ENCODE measurements at places on chromosomes 7 and 10.

DNA sequence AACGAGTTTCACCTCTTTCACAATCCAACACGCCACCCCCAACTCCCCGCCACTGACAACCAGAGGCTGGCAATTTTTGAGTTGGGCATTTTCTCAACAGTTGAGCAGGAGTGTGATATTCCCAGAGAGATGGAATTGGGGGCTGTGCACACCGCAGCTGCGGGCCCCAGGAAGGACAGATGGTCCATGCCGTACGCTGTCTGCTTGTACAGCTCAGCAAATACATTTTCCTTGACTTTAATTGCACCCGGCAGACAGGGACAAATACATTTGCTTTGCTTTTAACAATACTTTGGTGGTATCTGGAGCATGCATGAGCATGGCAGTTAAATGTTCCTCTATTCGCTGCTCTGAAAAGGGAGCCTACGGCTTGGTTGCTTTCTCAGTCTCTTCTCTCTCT is 354.2 kb upstream of the DPP6 start:
- DNase-seq: no peak

- peak; percentile 53 for DNase-seq
Observed at GRCh38 chr7:84614821-84615501, 420.4 kb upstream of the SEMA3A start.

DNA sequence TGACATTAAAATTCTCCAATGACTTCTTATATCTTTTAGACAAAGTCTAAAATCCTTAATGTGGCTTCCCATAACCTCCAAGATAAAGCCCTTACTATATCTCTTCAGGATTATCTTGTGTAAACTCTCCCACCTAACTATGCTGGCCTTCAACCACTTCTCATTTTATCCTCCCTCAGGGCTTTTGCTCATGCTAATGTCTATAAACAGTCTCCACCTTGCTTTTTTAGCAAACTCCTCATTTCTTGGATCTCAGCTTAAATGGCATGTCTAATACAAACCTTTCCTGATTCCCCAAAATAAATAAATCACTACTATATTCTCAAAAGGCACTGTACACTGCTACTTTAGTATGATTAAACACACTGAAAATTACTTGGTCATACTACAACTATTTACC is 181.2 kb downstream of the LRRN3 start:
- DNase-seq: no peak

- DNase-seq: no peak
Observed at GRCh38 chr7:127189074-127189473, 63.7 kb downstream of the GRM8 start.

DNA sequence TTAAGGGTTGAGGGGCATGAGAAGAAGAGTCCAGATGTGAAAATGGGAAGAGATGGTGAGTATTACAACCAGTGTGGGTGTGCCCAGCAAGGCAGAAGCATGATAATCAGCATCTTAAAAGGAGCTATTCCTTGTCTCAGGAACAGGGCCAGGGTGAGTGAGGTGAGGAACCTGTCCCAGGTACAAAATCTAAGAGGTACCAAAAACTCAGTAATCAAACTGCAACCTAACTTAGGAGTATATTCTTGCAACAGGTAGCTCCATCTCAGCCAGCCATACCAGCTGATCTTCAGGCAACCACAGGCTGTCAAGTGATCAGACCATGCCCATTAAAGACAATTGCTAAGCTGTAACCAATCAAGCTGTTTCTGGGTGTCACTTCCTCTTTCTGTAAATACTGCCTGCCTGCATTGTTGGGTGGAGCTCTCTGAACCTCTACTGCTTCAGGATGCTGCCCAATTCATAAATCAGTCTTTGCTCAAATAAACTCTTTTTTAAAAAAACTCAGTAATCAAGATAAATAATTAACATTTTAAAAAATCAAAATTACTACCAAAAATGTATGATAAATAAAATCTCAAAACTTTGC is 7.4 kb downstream of the KEL start:
- no peak for DNase-seq

GRCh38 chr10:102501201-102502028 is 1.1 kb downstream of the ACTR1A start:
- DNase-seq: peak; percentile 51

DNA sequence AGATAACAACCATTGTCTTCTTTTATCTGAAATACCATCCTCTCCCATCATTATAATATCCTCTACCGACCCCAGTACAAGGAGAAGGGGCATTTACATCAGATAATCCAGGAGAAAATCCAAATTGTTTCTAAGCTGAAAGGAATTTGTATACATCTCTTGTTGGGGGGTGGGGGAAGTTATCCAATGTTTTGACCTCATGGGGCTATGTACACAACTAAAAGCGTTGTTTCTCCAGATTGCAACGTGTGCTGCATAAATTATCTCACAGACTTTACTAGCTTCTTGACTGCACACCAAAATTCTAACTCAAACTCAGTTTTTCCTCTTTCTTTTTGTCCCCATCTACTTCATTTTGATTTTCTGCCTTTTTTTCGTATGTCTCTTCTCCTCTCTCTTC is 156.7 kb downstream of the TWIST1 start:
- DNase-seq: peak; percentile 33

GRCh38 chr7:155296788-155297516 is 726 bp upstream of the INSIG1 start:
- peak; percentile 75 for DNase-seq

- no peak for DNase-seq
Observed at GRCh38 chr10:111767661-111768060, 415.9 kb downstream of the GPAM start.

- peak; percentile 52 for DNase-seq
Observed at GRCh38 chr7:6271060-6271658, 1.3 kb downstream of the CYTH3 start.

- DNase-seq: no peak
Observed at GRCh38 chr7:91496251-91496820, 232.1 kb downstream of the FZD1 start.

GRCh38 chr10:90286941-90287340 is 570.9 kb downstream of the HTR7 start:
- DNase-seq: no peak

DNA sequence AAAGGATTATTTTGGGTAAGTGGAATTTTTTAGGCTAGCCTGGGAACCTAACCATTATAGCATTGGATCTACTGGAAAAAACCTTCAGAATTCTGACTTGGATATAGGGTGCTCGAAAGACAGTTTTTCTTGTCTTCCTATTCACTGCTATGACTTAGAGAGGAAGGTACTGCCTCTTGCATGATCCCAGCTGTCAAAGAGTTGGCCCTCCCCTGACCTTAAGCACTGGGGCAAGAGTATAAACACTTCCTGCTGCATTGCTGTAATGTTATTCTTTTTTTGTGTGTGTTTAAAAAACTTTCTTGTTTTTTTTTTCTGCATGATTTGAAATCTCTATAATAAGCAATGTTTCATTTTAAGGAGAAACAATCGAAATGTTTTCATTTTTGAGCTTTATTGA is 113.0 kb downstream of the LRMDA start:
- peak; percentile 4 for DNase-seq

- DNase-seq: no peak
Observed at GRCh38 chr10:117159390-117159789, 21.3 kb upstream of the VAX1 start.

GRCh38 chr7:94052398-94053180 is 48.4 kb upstream of the BET1 start:
- DNase-seq: no peak

DNA sequence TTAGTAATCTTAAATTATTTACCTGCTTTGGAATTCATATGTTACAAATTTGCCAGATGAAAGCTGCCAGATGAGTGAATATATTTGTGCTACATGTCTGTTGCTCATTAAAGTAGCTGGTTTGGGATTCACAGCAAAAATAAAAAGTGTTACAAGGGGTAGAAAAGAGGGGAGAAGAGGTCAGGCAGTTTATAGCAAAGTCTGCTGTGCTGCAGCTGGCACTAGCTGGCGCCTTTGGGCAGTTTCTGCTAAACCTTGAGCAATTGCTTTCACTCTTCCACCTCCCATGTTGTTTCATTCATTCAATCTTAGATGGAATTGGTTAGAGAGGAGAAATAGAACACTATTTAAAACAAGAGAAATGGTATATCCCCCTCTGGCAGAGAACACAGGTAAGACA is 404.1 kb upstream of the LRGUK start:
- DNase-seq: no peak

GRCh38 chr7:75639886-75640190 is 98.9 kb downstream of the HIP1 start:
- DNase-seq: no peak

- no peak for DNase-seq
Observed at GRCh38 chr7:122833888-122834570, 52.2 kb downstream of the CADPS2 start.

DNA sequence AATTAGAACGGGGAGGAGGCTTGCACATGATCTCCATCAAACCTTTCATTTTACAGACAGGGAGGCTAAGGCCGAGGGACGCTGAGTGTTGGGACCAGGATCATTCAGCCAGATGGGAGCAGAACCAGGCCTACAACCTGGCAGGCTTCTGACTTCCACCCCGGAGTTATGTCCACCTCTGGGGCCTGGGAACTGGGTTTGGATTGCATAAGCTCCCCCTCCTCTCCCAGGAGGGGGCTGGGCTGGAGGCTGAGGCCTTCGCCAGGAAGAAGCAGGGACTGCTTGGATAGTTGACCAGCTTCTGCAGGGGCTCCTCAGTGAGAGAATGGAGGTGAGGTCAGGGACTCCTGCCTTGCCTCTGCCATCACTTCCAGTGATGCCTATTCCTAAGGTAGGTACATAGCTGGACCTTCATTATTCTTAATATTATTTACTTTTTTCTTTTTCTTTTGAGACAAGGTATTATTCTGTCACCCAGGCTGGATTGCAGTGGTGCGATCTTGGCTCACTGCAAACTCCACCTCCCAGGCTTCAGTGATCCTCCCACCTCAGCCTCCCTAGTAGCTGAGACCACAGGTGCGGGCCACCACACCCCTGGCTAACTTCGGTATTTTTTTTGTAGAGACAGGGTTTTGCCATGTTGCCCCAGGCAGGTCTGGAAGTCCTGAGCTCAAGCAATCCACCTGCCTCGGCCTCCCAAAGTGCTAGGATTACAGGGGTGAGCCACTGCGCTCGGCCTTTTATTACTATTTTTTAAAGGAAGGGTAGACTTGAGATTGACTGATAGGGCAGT is 1.3 kb downstream of the SNX10 start:
- DNase-seq: no peak

DNA sequence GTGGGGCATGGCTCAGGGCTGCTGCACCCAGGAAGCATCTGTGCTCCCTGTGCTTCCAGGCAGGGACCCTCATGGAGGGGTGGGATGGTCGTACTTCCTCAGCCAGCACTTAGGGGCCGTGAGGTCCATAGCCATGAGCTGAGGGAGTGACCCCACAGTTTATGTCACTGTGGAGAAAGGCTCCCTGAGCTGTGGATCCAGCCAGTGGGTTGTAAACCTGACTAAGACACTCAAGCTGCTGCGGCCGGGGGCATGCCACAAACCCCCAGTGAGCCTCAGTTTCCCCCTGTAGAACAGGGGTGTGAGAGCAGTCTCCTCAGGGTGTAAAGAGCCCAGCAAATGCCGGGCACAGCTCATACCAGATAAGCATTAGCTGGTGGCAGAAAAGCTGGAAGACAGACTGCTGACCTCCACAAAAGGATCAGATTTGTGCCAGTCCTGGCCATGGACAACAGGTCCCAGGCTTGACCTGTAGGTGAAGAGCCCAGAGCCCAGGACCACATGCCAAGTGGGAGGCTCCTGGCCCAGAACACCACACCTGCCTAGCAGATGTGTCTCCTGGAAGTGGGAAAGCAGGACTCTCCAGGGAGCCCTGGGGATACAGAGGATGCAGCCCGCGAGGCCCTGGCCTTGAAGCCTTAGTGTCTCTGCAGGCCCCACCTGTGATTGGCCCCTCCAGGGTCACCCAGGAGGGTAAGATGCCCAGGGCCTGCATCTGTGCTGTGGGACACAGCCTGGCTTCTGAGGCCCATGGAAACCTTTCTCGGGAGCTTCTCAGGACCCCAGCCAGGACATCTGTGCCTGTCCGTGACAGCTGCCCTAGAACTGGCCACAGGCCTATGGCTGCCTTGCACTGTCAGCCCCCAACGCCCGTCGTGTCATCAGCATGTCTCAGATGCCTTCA is 78.1 kb upstream of the RET start:
- no peak for DNase-seq

DNA sequence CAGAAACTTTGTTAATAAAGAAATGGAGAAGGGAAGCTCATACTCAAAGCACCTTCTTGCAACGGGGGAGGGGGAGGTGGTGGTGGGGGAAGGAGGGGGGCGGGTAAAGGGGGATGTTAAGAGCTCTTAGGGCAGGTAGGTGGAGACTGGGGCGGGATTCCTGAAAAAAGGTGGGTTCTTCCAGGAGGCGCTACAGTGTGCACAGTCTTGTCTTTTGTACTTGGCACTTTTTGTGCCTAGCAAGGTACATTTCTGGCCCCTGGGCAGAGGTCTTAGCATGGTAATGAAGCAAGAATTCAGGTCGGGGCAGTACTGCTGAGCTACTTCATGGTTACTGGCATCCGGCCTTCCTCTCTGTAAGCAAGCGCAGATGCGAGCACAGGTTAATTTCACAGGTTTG is 15.2 kb upstream of the LAMB4 start:
- DNase-seq: no peak

DNA sequence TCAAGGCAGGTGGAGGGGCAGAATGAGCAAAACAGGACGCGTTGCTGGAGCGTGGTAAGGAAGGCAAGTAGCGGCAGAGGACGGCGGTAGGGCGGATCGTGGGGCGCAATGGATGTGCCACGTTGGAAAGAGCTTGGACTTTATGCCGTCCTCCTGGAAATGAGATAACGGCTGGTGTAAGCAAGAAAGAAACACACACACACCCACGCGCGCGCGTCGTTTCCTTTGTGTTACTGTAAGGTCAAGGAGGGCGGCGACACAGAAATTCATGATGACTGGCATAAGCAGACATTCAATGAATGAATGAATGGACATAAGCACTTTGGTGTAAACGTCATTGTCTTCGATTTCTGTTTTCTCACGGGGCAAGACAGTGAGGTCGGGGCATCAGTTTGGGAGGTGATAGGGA is 683 bp upstream of the ENTPD7 start:
- peak; percentile 13 for DNase-seq

GRCh38 chr10:76544789-76545188 is 1092.8 kb downstream of the KCNMA1 start:
- DNase-seq: no peak

- peak; percentile 98 for DNase-seq
Observed at GRCh38 chr7:137882261-137882668, 35.5 kb upstream of the DGKI start.

- no peak for DNase-seq
Observed at GRCh38 chr7:89145801-89146200, 350.3 kb upstream of the TEX47 start.

- peak; percentile 64 for DNase-seq
Observed at GRCh38 chr7:128827248-128827958, 2.8 kb upstream of the FLNC start.

GRCh38 chr7:37409461-37409860 is 39.2 kb downstream of the ELMO1 start:
- no peak for DNase-seq

All from choroid plexus epithelial cell (primary cell).